ENCODE measurements at places on chromosomes 11 and 22. TPM values are rescaled to one million over a fixed set of nuclear protein-coding genes. Genes with fewer than 3 reads are reported as not detected.

DNA sequence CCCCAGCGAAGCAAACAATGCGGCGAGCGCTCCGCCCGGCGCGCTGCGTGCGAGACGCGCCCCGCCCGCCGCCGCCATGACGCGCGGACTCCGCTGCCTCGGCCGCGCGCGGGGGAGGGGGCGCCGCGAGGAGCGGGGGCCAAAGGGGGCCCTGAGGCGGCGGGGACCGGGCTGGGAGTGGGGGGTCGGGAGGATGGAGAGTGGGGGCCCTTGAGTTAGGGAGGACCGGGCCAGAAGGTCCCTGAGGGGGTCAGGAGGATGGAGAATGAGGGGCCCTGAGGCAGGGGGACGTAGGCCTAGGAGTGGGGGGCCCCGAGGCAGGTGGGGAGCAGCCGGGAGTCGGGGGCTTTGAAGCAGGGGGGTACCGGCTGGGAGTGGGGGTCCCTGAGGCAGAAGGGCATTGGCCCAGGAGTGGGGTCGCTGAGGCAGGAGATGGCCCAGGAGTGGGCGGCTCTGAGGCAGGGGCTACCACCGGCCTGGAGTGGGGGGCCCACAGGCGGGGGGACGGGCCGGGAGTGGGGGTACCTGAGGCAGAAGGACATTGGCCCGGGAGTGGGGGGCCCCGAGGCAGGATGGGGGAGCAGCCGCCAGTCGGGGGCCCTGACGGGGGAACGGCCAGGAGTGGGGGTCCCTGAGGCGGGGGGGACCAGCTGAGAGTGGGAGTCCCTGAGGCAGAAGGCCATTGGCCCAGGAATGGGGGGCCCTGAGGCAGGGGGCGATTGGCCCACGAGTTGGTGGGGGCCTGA is at the start of gene BRD1:
Gene BRD1 (minus strand): TSS at position 21 of the 746 bp plus-strand sequence. CDS start 3,556 bp downstream, outside the sequence.
- peak; percentile 61 for DNase-seq

DNA sequence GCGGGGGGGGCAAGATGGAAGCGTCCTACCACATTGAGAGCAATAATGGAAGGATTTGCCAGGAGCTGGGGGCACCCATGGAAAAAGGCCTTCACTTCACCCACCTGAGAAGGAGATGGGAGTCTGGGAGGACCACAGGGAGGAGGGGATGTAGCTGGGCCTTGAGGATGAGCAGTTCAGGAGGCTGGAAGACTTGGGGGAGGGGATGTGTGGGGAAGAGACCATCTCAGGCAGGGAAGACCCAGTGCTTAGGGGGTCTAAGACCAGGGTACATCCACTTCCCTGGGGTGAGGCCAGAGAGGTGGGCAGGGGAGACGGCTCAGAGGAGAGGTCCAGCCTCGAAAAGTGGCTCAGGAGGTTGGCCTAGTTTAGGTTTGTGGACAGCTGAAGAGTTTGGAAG is 71.3 kb upstream of the TCF20 start:
- DNase-seq, result no peak

DNA sequence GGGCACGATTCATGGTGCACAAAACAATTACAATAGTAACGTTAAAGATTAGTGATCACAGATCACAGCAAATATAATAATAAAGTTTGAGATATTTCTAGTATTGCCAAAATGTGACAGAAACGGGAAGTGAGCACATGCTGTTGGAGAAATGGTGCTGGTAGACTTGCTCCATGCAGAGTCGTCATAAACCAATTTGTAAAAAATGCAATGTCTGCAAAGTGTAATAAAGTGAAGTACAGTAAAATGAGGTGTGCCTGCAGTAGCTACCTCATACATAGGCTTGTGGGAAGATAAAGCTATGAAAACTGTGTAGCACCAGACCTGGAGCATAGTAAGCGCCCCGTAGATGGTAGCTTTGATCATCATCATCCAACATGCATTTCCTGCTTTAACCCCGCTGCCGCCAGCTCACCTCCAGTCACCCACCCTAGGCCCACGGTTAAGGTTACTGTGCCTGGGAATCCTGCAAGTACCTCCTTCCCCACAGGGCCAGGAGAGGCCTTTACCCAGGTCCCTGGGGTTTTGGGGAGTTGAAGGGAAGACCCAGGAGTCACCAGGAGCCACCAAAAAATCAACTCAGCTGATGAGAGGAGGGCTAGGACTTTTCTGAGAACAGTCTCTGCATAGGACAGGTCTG is 59.2 kb downstream of the MYO7A start:
- DNase-seq, result no peak

TREH gene
- total RNA-seq, result not detected

DNA sequence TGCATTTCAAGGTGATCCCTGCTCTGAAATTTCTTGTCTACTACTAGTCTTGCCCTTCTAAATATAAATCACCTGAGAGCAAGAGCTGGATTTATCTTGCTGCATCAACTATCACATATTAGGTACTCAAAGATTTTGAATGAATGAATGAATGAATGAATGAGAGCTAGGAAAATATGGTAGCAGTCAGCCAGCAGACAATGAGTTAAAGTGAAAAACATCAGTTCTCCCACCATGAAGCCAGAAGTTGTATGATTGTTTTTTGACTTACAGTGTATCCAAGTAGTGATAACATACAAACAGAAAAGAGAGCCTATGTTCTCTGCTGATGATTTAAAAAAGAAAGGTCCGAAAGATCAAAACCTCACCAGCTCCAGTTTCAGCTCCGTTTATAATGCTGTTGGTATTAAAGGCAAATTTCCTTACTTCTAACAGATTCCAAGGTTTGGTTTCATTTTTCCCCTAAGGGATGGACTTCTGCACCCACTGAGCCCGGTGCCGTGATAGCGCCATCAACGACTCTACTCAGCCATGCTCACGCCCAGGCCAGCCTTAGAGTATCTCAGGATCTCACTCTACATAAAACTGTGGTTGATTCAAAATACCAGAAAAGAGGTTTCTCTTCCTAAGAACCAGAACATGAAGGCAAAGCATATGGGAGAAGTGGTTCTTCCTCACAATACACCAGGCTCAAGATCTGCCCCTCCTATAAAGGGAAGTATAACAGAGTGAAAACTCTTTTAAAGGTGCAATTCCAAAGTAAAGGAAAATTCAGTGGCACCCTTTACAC is 92.0 kb downstream of the SGSM3 start:
- no peak for DNase-seq

CRYBA4 gene
- total RNA-seq, result not detected

APOL4 gene
- total RNA-seq, result not detected

DNA sequence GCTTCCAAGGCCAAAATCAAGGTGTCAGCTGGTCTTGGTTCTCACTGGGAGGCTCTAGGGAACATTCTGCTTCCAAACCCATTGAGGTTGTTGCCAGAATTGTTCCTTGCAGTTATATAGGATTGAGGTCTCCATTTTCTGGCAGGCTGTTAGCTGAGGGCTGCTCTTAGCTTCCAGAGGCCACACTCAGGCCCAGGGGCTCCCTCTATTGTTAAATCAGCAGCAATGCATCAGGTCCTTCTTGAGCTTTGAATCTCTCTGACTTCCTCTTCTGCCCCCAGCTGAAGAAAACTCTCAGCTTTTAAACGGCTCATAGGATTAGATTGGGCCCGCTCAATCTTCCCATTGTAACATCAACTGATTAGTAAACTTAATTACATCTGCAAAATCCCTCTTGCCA is 39.3 kb upstream of the BSX start:
- DNase-seq, result peak; percentile 63

DNA sequence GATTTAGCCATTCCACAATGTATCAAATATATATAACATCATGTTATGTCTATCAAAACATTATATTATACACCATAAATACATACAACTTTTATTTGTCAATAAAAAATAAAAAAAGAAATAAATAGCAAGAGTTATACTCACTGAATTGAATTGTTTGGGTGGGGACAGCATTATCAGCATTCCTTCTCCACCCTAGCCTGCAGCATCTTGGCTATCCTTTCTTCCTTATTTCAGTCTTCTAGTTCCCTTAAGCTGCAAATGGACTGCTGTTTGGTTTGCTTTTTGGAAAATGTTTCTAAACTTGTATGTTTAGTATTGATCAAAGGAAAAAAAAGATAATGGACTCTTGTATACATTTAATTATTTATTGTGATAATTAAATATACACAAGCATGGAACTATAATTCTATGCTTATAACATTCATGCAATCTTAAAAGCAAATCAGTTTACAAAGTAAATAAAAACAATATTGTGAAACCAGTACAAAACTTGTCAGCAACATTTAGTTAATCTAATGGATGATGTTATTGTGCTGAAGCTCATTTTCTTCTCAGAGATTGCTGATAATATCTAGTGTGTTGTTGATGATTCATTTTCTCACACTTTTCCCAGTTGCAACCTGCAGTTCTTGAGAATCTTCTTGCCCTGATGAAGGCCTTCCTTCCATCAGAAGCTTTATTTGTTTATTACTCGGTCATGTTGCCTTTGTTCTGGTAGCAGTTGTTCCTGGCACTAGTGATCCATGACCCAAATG is 5.0 kb downstream of the ARHGAP42 start:
- DNase-seq, result no peak

PPFIA1 gene
- 78.8 TPM for total RNA-seq

GRCh38 chr22:48750282-48750681 is 1077.4 kb downstream of the BRD1 start:
- no peak for DNase-seq

MB gene
- total RNA-seq, result not detected

OR52I1 gene
- not detected for total RNA-seq

- DNase-seq, result no peak
Measured at GRCh38 chr11:66328031-66328301, 8.3 kb downstream of the RIN1 start.
